ENCODE measurements at places on chromosomes 7 and 10.

DNA sequence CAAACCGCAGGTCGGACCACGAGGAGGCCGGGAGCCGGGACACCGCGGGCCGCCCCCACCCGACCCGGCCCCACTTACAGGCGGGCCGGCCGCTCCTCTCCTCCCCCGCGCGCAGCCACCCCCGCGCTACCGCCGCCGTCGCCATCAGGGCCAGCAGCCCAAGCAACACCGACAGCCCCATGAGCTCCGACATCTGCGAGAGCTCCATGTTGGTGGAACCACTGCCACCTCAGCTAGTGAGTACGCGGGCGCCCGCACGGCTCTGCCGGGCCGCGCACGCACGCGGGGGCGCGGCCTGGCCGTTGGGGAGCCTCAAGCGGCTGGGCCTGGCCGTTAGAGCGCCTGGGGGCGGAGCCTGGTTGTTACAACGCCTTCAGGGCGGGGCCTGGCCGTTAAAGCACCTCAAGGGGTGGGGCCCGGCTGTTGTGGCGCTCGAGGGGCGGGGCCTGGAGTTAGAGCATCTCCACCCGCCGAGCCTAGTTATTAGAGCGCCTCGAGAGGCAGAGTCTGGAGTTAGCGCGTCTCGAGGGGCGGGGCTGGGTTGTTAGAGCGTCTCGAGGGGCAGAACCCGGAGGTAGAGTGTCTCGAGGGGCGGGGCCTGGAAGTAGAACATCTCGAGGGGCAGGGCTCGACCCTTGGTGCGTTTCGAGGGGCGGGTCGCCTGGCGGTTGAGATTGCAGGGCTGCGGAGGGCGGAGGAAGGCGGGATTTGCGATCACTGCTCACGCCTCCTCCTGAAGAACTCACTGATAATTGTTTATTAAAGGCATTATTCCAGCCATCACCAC is at the start of gene TBL2:
TSS of gene TBL2 (minus strand) at position 238 of the 787 bp plus-strand sequence. CDS start at position 208, 30 bp downstream.
- peak; percentile 99 for DNase-seq

GRCh38 chr10:73486601-73487000 is 9.2 kb downstream of the PPP3CB start:
- DNase-seq = no peak

GRCh38 chr10:22252801-22253579 is 35.2 kb upstream of the EBLN1 start:
- no peak for DNase-seq

- DNase-seq = peak; percentile 81
These were observed 35.3 kb downstream of the SMURF1 start for GRCh38 chr7:99108613-99109012.

DNA sequence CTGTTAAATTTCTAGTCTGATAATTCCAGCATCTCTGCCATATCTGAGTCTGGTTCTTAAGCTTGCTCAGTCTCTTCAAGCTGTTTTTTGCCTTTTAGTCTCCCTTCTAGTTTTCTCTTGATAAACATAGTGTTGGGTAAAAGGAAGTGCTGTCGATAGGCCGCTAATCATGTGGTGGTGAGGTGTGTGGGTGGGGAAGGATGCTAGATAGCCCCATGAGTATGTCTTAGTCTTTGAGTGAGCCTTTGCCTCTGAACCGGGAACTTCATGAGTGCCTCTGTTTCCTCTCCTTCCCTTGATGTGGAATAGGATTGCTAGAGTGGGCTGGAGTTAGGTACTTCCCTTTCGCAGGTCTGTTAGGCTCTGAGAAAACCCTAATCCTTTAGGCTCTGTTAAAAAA is 441.8 kb downstream of the INHBA start:
- no peak for DNase-seq

GRCh38 chr7:117047496-117047895 is 94.2 kb downstream of the ST7 start:
- no peak for DNase-seq

DNA sequence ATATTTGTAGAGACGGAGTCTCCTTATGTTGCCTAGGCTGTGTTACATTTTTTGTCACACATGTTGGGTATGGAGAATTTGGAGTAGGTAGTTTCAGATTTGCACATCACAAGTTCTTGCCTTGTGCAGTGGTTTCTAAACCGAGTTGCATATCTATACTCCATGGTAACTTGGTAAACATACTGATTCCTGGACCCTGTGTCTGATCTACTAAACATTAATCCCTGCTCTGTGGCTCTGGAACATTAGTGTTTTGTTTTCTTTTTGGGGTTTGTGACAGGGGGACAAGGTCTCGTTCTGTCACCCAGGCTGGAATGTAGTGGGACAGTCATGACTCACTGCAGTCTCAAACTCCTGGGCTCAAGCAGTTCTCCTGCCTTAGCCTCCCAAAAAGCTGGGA is 24.7 kb downstream of the AUTS2 start:
- DNase-seq = peak; percentile 25

GRCh38 chr10:73827346-73828089 is 16.1 kb upstream of the NDST2 start:
- DNase-seq = peak; percentile 35

- peak; percentile 25 for DNase-seq
These were observed 37.8 kb upstream of the GARS1 start for GRCh38 chr7:30556840-30557239.

GRCh38 chr10:30172673-30173072 is 113.3 kb upstream of the JCAD start:
- DNase-seq = peak; percentile 83

DNA sequence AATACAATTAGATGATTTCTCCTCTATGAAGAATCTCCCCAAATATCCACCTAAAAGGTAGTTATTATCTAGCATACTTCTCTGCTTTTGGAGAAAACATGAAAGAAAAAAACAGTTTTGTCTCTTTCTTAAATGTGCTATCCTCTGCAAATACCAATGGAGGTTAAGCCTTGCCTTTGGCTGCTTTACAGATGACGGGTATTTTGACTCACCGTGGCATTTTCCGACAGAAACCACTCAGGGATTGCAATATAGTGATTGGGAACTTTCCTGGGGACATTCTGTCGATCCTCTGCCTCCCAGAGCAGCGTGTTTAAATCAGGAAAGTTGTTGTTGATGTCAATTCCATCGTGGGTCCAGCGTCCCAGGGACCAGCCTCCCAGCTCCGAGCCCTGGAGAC is 100.6 kb downstream of the GPR26 start:
- no peak for DNase-seq

- peak; percentile 31 for DNase-seq
These were observed 1171.6 kb upstream of the C7orf33 start for GRCh38 chr7:147418966-147419365.

GRCh38 chr7:28018020-28018419 is 162.6 kb downstream of the JAZF1 start:
- DNase-seq = no peak

DNA sequence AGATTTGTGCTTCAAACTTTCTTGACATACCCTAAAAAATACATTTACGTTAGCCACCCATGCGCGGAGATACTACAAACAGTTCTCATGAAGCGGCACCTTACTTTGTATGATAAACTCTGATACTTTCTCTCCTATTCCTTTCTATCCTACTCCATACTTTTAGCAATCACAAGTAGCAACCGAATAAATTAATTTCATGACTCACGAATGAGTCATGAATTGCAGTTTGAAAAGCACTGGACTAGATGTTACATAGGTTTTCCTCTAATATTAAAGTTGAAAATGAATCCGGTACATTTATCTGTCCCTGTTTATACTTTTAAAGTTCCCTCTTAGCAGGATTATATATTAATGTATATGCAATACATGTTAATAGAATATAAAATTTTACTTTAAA is 67.6 kb downstream of the CUBN start:
- peak; percentile 85 for DNase-seq

DNA sequence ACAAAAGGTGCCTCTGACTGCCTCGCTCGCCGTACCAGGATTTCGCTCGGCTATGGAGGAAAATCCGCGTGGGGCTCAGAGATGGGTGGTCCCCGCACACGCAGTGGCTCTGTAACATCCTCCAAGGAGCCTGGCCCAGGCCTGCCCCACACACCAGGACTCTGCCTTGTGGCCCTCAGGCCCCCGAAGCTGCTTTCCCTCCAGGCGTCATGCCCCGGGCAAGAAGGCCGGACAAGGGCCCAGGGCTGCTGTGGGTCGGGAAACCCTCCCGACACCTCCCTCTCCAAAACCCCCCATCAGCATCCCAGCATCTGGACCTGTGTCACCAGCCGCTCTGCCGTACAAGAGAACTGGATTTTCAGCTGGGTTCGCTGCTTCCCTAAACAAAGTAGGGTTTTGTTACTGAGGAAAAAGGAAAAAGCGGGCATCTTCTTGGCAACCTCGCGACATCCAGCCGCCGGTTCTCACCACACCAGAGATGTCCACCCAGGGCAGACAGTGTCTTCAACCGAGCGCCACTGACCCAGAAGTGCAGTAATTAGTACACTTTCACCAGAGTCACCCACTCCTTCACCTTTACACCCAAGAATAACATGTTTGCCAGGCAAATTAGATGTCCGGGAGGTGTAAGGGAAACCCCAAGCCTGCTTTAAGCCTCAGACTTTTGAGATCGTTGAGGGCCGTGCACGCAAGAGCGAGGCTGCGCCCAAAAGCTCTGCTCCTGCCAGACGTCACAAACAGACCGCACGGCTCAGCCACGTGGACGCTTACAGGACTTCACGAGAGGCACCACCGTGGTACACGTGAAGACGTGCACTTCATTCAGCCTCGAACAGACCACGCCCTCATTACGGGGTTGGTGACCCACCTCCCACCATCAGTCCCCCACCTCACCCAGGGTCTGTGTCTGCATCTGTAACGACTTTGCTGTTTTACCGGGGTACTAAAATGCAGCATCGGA is 62.2 kb downstream of the DIP2C start:
- DNase-seq = no peak

- no peak for DNase-seq
These were observed 542.7 kb downstream of the TNS3 start for GRCh38 chr7:47039089-47039648.

- no peak for DNase-seq
These were observed 73.1 kb upstream of the MET start for GRCh38 chr7:116598861-116599260.

DNA sequence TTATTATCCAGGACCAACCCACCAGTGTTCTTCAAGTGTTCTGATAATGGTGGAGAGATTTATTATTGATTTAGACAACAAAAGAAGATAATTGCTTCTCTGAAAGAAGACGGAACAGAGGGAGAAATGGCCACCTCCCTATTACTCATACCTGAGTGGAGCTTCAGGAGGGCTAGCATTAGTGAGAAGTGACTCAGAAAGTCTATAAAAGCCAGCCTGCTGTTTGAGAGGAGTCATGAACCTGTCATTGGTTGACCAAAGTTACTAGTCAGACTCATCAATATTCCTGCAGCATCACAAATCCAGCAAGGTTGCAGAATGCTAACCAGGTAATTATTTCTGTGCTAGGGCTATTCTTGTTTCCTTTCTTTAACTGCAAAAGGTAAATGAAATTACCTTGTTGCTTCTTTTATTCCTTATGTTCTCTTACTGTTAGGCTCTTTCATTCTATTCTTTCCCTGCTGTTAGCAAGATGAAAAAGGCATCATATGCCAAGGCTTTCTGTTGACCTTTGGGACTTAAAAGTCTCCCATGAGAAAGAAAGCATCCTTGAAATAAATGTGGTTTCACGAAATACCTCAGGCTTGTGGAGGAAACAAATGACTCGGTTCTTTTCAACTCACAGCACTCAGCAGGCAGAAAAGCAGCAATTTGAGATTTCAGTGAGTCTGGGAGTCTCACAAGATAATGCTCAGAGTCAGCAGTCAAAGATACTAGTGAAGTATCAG is 256.4 kb upstream of the PHYHIPL start:
- peak; percentile 93 for DNase-seq
